Anterior cingulate cortex (tissue), 58 donors: ENCODE measurements at places on chromosomes 6 and 20.

DNA sequence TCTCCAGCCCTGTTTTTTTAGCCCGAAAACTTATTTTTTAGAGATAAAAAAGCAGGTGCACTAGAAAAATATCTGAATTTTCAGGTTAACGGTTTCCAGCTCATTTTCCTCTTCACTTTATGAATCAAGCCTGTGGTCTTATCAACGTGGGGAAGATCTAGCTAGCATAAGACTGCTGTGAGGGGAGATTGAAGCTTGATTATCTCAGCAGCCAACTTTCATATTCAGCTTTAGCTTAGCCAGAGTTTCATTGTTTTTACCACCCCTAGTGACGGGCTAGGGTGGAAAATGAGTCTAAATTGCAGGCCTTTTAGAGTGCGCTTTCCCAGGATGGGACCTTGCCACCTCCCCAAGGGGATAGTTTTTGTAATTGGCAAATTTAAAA lies 11.9 kb upstream of the RBM38 start:
- DNase-seq, result no peak

- DNase-seq, result no peak
Measured at GRCh38 chr6:33272275-33273128, 627 bp downstream of the RPS18 start.

GRCh38 chr20:17910828-17911294 lies 57.7 kb downstream of the SNX5 start:
- DNase-seq, result no peak

DNA sequence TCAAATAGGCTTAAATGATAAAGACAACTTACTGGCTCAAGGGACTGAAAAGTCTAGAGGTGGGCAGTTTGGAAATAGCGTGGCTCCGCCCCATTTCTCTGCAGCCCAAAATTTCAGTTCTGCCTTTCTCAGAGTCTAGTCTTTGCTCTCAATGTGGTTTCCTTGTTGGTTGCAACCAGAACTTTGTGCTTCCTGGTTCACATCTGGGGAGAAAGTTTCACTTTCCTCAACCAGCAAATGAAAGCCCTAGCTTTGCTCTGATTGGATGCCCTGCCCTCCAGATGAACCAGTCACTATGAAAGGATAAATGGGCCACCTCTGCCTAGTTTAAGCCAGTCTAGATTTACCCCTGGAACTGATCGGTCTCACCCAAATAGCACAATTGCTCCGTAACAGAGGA lies 14.9 kb downstream of the SYCP2L start:
- DNase-seq, result no peak

GRCh38 chr6:3057063-3057770 lies 11.1 kb upstream of the RIPK1 start:
- no peak for DNase-seq

- DNase-seq, result no peak
Measured at GRCh38 chr6:167730441-167730840, 96.3 kb upstream of the AFDN start.

- DNase-seq, result no peak
Measured at GRCh38 chr6:44967481-44967880, 360.6 kb upstream of the RUNX2 start.

- no peak for DNase-seq
Measured at GRCh38 chr6:63858691-63859090, 223.1 kb downstream of the PHF3 start.

GRCh38 chr6:167146977-167147376 lies 10.8 kb downstream of the GPR31 start:
- no peak for DNase-seq

DNA sequence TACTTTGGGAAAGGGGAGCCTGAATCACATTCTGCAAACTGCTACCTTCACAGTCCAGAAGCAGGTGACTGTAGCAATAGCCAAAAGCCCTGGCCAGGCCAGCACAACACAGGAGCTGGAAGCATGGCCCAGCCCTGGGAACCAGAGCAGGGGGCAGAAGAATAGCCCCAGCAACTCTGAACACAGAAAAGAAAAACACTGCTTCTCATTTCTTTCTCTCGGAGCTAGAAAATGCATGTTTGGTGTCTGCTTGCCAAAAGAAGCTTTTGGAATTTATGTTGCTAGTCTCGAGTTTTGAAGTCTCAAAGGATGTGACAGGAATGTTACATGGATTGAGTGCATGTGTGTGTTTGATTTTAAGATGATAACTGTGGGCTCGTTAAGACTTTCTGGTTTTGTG lies 79.8 kb upstream of the SCAF8 start:
- DNase-seq, result no peak

GRCh38 chr20:10562899-10563298 lies 110.9 kb downstream of the JAG1 start:
- DNase-seq, result no peak

DNA sequence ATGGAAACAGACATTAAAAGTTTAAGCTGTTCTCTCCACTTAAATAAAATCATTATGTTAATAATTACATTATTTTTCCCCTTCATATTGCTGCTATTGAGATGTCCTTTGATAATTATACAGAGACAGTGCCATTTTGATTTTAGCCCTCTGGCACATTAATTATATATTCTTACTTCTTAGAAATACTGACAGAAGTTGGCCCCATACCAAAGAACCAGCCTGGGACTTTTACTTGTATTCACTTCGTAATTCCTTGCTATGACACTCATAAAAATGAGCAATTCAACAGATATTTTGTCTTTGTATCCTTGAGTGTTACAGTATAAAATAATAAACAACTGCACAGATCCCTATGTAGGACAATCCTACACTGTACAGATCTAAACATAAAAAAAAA lies 743.7 kb downstream of the TBC1D32 start:
- no peak for DNase-seq

GRCh38 chr20:49353348-49353747 lies 75.5 kb upstream of the ZNFX1 start:
- DNase-seq, result no peak

DNA sequence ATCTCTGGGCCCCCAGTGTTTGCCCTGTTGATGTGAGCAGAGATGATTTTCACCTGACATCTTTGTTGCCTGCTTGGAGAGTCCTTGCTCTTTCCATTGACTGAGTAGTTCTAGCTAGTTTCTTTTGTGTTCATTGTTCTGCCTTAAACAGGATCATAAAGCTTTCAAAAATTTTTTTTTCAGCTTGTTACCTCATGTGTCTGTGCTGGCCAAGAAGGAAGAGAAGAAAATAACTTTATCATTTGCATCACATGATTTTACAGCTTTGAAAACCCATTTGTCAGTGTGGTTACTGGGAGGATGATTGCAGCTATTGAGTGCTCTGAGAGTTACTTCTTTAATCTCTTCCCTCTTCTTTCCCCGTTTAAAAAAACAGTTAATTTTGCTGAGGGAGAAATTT lies 16.0 kb downstream of the FOXO3 start:
- DNase-seq, result no peak

- no peak for DNase-seq
Measured at GRCh38 chr6:147651249-147652063, 143.0 kb downstream of the SAMD5 start.

DNA sequence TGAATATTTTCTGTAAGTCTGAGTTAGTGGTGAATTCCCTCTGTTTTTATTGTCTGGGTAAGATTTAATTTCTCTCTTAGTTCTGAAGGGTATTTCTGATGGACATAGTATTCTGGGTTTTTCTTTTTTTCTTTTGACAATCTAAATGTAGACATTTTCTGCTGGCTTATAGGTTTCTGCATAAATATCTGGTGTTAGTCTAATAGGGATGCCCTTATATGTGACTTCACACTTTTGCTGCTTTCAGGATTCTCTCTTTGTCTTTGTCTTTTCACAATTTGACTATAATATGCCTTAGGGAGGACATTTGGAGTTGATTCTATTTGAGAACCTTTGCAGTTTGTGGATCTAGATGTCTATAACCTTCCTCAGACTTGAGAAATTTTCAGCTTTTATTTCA lies 667.2 kb downstream of the EPHA7 start:
- no peak for DNase-seq

GRCh38 chr20:1838556-1839279 lies 56.5 kb upstream of the SIRPA start:
- DNase-seq, result no peak

- no peak for DNase-seq
Measured at GRCh38 chr6:168919470-168920179, 334.0 kb downstream of the THBS2 start.

- no peak for DNase-seq
Measured at GRCh38 chr6:96022225-96022624, 6.5 kb downstream of the FUT9 start.

DNA sequence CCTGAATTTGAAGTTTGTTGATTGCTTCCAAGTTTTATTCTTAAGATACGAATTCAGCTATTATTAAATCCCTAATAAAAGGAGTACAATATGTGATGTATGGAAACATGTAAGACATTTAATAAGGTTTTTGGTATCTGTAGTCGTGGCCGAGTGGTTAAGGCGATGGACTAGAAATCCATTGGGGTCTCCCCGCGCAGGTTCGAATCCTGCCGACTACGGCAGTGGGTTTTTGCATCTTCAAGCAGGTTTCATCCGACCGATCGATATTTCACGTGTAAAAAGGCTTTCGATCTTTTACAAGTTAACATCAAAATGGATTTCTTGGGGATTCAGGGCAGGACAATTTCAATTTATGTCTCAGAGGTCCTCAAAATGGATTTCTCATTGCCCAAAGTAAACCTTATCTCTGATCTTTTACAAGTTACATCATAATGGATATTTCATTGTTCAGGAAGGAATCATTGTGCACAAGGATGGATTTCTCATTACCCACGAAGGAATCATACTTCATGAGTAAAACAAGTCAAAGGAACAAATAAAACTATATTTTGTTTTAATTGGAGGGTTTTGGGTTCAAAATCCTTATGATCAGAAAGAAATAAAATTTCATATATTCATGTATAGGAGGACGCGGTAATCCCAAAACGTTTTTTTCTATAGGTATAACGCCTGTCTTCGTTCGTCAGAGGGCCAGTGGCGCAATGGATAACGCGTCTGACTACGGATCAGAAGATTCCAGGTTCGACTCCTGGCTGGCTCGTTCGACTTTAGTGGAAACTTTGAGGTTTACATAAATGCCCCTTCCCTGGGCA lies 37.3 kb upstream of the BTN3A2 start:
- no peak for DNase-seq

- DNase-seq, result no peak
Measured at GRCh38 chr20:63563225-63563935, 9.4 kb downstream of the FNDC11 start.

DNA sequence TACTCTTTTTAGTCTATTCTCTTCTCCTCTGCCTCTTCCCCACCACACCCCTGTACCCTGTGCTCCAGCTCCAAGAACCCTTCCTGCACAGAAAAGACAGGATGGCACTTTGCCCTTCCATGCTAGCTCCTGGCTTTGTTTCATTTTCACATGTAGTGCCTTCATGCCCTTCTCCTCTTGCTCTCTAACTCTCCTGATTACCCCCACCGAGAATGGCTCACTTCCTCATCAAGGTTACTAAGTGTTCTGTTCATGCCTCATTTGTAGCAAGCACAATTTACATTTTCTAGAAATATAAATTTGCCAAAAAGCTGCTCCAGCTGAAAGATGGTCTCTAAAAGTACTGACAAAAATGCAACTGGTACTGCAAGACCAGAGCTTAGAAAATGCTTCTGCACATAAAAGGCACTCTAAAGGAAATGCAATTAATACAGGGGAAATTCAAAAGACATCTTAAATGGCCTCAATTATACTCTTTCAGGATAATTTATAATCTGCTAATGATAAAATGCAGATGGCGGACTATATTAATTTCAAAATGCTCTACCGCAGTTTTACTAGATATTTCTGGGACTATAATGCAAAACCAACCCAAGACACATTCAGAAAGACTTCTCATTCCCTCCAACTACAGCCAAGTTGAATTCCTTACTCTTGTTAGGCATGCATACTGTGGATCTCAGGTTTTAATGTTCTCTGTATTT lies 570.2 kb downstream of the PRKN start:
- no peak for DNase-seq

DNA sequence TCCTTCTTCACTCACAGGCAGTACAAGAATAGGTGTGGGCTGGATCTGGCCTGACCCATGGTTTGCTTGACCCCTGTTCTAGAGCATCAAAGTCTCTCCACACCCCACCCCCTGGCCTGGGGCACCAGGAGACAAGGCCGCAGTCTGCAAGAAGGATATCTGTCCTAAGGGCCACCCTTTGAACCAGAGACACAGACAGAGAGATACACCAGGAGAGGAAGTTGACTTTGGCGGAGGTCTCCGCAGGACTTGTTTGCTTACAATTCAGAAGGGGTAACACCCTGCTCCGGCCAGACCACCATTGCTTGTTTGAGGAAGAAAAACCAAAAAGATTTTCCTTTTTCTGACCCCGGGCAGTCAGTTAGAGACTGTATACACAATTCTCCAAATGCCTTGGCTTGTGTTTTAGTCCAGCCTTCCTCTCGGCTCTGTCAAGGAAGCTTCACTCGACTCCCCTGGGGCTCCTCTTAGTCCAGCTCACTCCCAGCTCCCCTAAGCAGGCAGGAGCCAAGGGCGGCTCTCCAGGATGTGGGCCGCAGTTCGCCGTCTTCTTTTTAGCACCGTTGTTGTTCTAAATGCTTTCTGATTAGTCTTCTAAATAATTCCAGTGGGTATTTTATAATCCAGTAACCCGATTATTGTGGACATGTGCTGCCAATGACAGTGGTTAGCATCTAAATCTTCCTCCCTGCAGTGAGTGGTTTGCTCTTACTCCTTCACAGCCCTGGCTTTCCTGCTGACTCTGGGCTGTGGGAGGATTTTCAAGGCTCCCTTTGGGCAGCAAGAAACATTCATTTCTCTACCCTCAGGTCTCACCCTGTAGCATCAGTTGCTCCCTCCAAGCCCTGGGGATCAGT lies 58.6 kb upstream of the MRPS10 start:
- DNase-seq, result no peak

- DNase-seq, result no peak
Measured at GRCh38 chr6:154993026-154993425, 2.1 kb upstream of the TIAM2 start.

DNA sequence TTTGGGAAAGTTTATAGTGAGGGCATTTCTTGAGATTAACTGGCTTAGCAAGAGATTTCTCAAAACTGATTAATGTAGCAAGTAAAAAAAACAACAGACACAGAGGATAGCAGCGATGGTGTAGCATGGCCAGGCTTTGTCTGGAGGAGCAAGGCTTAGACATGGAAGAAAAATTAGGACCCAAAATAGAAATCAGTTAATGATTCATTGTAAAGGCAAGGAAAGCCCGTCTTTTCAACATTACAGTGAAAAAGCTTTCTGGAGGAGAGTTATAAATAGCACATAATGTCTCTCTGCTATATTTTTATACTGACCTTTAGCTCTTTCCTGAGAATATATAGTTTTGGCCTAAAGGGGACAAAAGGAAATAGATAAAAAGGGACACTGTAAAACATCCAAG lies 45.1 kb downstream of the FNDC1 start:
- DNase-seq, result no peak

- DNase-seq, result no peak
Measured at GRCh38 chr20:37845241-37845681, 57.7 kb upstream of the VSTM2L start.
